Activated CD8-positive, alpha-beta memory T cell treated with anti-CD3 and anti-CD28 coated beads, Interleukin-2, amount 50 U/mL, for 4 hours (primary cell): ENCODE measurements at places on chromosomes 5 and 9.

DNA sequence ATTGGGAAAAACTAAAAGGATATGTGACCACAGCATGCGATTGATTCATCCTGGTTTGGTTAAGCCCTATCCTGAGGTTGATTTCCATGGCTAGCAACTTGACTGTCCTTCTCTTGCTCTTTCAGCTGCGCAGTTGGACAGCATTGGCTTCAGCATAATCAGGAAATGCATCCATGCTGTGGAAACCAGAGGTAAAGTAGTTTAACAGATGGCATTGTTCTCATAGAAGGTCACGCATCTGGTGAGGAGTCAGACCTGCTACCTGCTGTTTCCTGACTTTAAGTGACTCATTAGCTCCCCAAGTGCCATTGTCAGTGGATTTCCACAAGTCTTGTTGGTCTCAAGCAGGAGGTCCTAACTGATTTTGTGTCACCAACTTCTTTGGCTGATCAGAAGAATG, 266.9 kb downstream of the ARHGAP26 start:
- no peak for DNase-seq

GRCh38 chr9:89814340-89815040, 209.7 kb downstream of the GADD45G start:
- no peak for DNase-seq

DNA sequence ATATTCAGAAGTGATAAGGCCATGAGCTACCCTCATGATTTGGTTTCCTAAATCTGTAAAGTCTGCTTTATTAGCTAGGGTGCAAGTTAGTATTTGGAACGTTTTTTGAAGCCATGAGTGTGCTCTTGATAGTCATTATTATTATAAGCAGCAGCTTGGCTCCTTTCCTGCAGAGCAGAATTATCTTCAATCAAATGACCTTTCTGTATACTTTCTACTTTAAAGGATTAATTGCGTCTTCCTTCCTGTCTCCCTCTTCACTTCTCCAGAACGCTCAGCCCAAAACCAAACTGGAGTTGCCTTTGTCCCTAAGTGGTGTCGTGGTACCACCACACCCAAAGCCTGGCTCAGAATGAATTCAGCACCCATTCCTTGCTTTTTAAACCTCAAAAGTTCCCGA, 211.3 kb downstream of the ARHGAP26 start:
- DNase-seq = no peak

GRCh38 chr9:101442318-101442717, 6.7 kb upstream of the ALDOB start:
- DNase-seq = no peak

- DNase-seq = no peak
These were observed 279.1 kb upstream of the IL12B start for GRCh38 chr5:159609359-159609758.

GRCh38 chr9:78548670-78549069, 251.7 kb downstream of the PSAT1 start:
- no peak for DNase-seq
